ENCODE measurements at places on chromosomes 3 and 15. TPM values are rescaled to one million over a fixed set of nuclear protein-coding genes. Genes with fewer than 3 reads are reported as not detected.

LRRC2 gene
- 1.9 TPM for total RNA-seq

ROPN1B gene
- not detected for total RNA-seq

ARGFX gene
- total RNA-seq, result not detected

TRIM42 gene
- total RNA-seq, result not detected

SNTN gene
- not detected for total RNA-seq

ACKR4 gene
- total RNA-seq, result 3.8 TPM

GOLGA8R gene
- 0.74 TPM for total RNA-seq

MRAS gene
- total RNA-seq, result not detected

ICE2 gene
- 78.1 TPM for total RNA-seq

HIGD2B gene
- 0.33 TPM for total RNA-seq

MOBP gene
- not detected for total RNA-seq

GRCh38 chr3:22971497-22971896, 231.6 kb upstream of the UBE2E2 start:
- DNase-seq, result no peak

DNA sequence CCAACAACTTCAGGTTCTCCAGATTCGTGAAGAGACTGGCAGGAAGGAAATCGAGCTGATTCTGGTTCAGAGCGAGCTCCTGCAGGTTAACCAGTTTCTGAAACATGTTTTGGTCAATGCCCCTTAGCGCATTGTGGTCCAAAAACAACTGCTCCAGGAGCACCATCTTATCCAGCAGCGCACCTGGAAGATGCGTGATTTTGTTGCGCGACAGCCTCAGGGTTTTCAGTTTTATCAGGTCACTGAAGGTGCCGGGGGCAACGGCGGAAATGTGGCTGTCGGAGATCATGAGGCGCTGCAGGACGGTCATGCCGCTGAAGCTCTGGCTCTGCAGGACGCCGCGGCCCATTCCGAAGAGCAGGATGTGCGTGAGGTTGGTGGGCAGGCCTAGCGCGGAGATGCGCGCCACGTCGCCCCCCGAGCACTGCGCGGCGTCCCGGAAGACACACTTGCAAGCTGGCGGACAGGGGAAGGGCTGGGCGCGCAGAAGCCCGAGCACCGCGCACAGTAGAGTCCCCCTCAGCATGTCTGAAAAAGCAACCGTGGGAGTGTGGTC, 1.2 kb downstream of the GP5 start:
- no peak for DNase-seq

DNA sequence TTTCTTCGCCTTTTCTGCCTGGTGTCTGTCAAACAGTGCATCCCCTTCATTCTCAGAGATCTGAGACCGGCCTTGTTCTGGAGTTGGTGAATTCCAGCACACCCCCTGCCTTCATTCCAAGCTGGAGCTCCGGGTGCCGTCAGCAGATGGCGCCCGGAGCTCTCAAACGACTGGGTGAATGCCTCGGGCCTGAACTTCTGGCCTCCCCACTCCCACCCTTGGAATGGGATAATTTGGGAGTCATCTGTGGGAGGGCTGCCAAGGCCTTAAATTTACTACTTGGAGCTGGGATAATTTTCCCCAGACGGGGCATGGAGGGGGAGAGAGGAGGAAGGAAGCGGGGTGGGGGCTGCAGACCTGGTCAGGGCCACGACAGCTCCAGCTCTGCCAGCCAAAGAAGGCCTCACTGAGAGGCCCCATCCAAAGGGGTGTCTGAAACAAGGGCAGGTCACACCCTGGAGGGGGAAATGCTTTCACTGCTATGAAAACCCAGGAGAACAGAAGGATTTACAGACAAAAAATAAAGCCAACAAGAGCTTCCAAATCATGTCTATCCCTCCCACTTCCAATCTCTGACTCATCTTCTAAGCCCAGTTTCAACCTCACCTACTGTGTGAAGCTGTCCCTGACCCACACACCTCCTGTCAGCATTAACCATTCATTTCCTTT, 187.9 kb downstream of the OPA1 start:
- DNase-seq, result peak; percentile 64

DNA sequence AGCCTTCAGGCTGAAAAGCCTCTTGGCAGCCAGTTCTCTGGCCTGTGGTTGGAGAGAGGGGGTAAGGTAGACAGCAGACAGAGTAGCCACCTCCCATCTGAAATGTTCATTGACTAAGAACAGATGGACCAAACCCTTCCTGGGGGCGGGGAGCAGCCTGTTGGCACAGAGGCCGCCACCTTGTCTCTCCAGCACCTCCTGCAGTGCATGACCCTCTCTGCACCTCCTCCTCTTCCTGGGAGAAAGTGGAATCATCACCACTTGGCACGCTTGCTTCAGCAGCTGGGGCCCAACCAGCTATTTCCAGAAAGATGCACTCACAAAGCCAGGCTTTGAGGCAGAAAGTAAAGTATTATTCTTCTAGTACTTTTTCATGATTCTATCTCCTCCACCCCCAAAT, 313.4 kb upstream of the CHRM5 start:
- no peak for DNase-seq

DNA sequence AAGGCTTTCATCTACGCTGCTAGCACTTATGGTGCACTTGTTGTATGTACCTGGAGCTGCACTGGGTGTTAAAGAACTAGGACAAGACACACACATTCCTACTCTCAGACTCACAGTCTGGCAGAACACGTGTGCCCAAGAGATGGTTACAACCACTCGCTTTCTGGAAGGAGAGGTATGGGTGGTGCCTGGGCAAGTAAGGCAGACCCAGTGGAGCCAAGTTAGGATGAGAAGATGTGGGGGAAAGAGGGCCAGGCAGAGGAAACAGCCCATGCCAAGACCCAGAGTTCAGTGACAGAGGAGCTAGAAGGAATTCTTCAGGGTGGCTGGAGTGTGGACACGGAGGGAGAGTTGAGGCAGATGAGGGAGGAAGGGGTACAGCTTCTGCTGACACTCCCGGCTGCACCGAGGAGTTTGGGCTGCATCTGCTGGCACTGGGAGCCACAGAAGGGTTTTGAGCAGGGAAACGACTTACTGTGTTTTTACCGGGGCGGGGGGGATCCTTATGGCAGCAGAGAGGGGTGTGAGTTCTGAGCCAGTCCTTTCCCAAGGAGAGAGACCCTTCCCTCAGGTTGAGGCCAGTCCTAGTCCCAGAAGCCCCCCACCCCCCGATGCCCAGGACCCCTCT, 59.0 kb downstream of the GRIP2 start:
- DNase-seq, result no peak

DNA sequence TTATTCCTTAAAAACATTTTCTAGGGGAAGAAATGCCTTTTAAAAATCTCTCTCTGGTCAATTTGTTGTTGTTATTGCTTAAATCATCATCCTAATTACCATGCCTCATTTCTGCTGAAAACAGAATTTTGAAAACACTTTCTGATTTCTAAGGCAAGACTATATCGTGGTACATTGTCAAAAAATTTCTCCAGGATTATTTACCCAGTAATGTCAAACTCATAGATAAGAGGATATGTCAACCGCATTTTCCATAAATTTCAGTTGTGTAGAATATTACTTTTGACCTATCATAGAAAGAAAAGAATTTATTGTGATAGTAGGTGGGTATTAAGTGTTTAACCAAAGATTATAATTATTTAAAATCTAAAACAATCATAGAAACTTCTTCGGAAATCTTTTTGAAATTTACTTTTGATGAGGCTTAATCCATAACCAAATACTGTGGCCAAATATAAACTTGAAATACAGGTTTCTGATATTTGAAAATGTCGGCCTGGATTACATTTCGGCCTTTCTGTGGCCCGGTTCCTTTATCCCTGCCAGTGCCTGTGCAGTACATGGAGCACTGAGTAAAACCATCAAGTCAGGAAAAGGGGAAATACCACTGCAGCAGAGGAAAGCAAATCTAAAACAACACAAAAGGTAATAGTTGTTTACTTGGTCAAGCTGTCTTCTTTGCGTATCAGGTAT, 173.4 kb downstream of the MYRIP start:
- no peak for DNase-seq

GRCh38 chr3:98808071-98808470, 44.9 kb downstream of the ST3GAL6 start:
- DNase-seq, result no peak

GRCh38 chr3:11089931-11090330, 64.4 kb upstream of the HRH1 start:
- DNase-seq, result no peak

- DNase-seq, result no peak
These were observed 149.9 kb upstream of the STT3B start for GRCh38 chr3:31382856-31383255.

DNA sequence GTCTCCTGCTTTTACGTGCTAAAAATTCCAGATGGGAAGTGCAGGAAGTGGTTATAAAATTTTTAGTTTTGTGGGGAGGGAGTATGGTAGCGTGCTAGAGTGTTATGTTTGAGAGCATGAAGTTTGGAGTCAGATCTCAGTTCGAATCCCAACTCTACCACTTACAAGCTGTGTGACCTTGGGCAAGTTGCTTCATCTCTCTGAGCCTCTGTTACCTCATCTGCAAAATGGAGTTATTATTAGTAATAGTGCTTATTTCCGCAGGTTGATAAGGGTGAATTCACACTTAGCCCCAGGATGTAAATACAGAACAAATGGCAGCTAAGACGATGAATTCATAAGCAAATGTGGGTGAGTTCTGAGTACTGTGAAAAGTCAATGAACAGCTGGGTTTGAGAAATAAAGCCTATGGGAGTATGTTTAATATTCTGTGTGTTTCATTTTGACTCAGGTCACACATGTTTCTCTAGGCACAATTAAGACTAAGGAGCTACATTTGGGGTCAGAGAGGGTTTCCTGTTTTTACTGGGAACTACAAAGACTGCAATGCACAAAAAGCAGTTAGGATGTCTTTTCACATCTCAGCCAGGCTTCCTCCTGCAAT, 73.1 kb upstream of the FEZF2 start:
- no peak for DNase-seq

- no peak for DNase-seq
These were observed 157.7 kb upstream of the PROK2 start for GRCh38 chr3:71942432-71943187.

GRCh38 chr15:75065851-75066509, 42.6 kb downstream of the PPCDC start:
- no peak for DNase-seq

DNA sequence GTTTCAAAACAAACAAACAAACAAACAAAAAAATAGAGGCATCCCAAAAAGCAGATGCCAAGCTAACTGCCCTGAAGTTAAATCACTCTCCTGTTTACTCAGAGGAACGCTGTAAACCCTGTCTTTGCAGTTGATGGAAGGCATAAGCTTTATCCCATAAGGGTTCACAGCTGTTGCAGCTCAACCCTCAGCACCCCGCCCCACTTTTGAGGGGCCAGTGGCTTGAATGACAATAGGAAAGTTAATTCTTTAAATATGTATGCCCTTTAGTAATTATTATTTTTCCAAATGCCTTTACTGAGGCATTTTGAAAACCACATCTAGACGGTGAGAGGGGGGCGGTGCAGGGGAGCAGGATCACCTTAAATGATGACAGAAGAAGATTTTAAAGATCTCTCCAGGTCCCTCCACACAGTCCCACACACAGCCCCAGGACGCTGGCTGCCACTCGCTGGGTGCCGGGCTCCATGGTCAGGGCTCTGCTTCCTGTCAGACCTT, 272.1 kb downstream of the FAM43A start:
- no peak for DNase-seq

DNA sequence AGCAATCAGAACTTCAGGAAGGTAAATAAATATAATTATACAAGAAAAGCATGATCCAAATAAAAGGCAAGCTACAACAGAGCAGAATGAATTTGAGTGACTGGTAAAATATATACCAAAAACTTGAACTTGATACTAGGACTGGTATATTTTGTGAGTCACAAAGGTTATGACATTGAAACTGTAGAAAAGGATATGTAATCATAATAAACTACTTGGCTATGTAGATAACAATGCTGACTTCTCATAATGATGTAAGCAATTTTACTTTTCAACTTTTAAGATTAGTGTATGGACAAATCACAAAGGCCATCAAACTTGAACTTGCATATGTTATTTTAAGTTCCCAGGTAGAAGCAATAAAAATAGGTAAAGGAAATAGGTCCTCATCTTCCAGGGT, 384.5 kb upstream of the NECTIN3 start:
- no peak for DNase-seq

DNA sequence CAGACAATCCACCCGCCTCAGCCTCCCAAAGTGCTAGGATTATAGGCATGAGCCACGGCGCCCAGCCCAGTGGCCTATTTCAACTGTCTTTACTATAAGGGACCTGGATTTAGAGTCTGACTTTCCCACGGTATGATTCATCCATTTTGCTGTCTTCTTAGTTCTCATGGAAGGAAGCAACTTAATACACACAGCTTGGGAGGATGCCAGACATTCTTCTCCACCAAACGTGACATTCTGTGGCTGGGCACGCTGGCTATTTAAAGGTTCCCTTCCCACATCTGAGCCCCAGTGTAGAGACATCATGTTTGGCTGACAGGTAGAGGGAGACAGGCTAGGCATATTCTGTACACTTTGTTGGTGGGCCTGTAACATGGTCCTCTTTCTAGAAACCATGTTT, 26.2 kb downstream of the FAM43A start:
- no peak for DNase-seq

GRCh38 chr3:179148616-179149405, 654 bp downstream of the PIK3CA start:
- DNase-seq, result peak; percentile 67

DNA sequence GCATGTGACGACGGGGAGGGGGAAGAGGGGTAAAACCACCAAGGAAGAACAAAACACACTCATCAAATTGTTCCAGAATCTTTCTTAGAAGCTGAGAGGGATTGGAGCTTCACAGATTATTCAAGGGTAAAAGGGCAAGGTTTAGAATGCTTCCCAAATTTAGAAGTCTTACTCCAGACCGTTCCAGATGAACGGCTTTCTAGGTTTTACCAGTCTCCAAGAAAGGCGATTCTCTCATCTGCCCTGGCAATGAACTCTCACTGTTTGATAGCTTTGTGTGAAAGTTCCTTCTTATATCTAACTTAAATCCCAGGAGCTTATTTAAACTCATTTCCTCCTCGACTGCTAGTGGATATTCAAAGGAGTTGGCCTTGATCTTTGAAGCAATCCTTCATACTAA, 124.3 kb upstream of the PRICKLE2 start:
- no peak for DNase-seq

DNA sequence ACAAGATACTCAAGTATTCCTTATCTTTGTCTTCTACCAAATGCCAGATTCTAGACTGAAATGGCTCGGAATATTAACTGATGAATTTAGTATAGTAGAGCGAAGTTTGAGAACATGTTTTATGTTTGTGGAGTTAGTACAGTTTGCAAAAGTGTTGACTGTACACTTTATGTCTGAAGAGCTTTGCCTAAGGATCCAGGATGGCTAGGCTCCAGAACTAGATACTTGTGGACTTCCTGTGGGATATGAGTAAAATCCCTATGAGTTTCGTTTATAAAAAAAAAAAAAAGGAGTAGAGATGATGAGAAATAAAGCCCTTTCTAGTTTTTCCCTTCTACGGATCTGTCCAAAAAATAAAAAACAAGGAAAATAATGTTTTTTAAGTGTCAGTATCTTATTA, 96.7 kb downstream of the TP63 start:
- no peak for DNase-seq

GRCh38 chr3:63934041-63934866, 22.1 kb upstream of the SCAANT1 start:
- no peak for DNase-seq

Data from OCI-LY7 (cell line).